ENCODE measurements at places on chromosomes 5 and 9. TPM values are rescaled to one million over a fixed set of nuclear protein-coding genes. Genes with fewer than 3 reads are reported as not detected.

Gene PFDN1
- 37.2 TPM for total RNA-seq

Gene TBC1D9B
- total RNA-seq = 97.8 TPM

Gene ADGRV1
- 7.3 TPM for total RNA-seq

Gene KCNV2
- total RNA-seq = not detected

Gene CDH9
- not detected for total RNA-seq

Gene PCDHGC4
- total RNA-seq = 0.64 TPM

Gene CCDC180
- total RNA-seq = 2.0 TPM

Gene GABRA6
- total RNA-seq = not detected

Gene PCDHGA2
- total RNA-seq = 0.31 TPM

Gene SLC27A6
- 0.34 TPM for total RNA-seq

Gene SPATA31A1
- not detected for total RNA-seq

Gene IFNB1
- not detected for total RNA-seq

Gene PLPPR1
- 0.73 TPM for total RNA-seq

Gene ZDHHC11
- total RNA-seq = 2.7 TPM

Gene CHSY3
- total RNA-seq = 0.52 TPM

Gene ZMAT2
- 41.4 TPM for total RNA-seq

Gene ACTBL2
- not detected for total RNA-seq

Gene POU5F2
- total RNA-seq = 1.1 TPM

Gene IL4
- not detected for total RNA-seq

Gene STKLD1
- total RNA-seq = 0.36 TPM

Gene PRDM9
- total RNA-seq = not detected

Measured in left colon (tissue), 2 donors.